ENCODE measurements at places on chromosomes 16 and 17. TPM values are rescaled to one million over a fixed set of nuclear protein-coding genes. Genes with fewer than 3 reads are reported as not detected.

- DNase-seq, result no peak
Observed at GRCh38 chr17:11898526-11899235, 98.6 kb downstream of the ZNF18 start.

- no peak for DNase-seq
Observed at GRCh38 chr17:8818047-8818446, 18.9 kb upstream of the MFSD6L start.

- no peak for DNase-seq
Observed at GRCh38 chr16:6008670-6009069, 911.1 kb upstream of the EEF2KMT start.

DNA sequence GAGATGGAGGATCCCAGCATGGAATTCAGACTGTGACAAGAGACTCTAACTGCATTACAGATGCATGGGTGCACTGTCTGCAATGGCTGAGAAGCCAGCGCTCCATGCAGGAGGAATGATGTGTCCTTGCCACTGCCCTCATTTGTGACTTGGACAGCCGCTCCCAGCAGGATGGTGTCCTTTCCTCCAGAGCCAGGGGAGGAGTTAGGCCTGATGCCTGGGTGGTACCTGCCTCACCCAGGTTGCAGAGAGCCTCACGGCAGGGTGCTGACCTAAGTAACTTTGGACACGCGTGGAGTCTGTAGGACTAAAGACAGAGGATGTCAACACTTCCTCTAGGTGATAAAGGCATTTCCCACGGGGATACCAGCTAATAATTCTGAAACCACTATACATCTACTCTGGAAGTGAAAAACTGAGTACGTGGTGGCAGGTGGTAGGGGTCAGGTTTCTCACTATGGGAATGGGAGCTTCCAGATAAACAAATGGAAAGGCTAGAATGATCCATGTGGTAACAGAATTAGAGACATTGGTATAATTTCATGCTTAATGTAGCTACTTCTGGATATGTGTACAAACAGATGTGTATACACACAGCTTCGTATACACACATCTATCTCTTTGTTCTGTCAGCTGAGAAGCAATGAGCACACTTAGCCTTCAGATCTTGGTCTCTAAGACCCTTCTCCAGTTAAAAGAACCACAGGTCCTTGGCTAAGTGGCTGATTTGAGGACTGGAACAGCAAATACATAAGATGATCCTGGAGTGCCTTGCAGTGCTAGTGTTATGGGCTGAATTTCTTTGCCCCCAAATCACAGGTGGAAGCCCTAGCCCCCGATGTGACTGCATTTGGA, 13.7 kb upstream of the CSNK1D start:
- no peak for DNase-seq

Gene FBXW10
- not detected for total RNA-seq

- DNase-seq, result no peak
Observed at GRCh38 chr17:49621946-49622529, 46.4 kb downstream of the NXPH3 start.

DNA sequence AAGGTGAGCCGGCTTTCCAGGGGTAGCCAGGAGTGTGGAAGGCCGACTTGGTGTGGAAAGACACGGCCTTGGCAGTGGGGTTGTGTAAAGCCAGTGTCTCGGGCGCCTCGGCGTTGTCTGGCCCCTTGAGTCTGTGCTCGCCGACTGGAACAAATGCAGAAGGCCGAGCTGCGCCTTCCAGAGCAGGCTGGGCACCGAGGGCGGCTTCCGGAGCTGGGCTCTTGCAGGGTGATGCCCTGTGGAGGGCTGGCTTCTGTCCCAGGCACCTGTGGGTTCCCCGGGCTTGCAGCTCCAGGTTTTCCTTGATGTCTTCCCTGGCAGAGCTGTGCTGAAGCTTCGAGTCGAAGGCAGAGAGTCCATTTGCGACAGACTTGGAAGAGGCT, 8.0 kb downstream of the ZNF750 start:
- DNase-seq, result no peak

DNA sequence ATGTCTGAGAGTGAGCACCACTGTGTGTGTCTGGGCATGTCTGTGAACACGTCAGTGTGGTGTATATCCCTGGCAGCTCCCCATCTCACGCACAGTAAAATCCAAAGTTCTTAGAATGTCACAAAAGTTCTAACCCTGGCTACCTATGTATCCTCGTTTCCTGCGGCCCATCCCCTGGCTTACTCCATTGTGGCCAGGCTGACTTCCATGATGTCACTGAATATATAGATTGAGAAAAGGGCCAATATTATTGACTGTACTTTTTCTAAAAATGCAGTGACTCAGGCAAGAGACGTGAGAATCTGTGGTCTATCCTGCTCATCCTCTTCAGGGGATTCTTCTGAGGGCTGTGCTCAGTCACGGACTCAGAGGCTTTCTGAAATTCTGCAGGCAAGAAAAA, 963 bp upstream of the METTL22 start:
- no peak for DNase-seq

GRCh38 chr17:21358682-21359482, 17.3 kb upstream of the KCNJ12 start:
- DNase-seq, result no peak

GRCh38 chr17:1715803-1716075, 5.6 kb upstream of the TLCD2 start:
- DNase-seq, result no peak

DNA sequence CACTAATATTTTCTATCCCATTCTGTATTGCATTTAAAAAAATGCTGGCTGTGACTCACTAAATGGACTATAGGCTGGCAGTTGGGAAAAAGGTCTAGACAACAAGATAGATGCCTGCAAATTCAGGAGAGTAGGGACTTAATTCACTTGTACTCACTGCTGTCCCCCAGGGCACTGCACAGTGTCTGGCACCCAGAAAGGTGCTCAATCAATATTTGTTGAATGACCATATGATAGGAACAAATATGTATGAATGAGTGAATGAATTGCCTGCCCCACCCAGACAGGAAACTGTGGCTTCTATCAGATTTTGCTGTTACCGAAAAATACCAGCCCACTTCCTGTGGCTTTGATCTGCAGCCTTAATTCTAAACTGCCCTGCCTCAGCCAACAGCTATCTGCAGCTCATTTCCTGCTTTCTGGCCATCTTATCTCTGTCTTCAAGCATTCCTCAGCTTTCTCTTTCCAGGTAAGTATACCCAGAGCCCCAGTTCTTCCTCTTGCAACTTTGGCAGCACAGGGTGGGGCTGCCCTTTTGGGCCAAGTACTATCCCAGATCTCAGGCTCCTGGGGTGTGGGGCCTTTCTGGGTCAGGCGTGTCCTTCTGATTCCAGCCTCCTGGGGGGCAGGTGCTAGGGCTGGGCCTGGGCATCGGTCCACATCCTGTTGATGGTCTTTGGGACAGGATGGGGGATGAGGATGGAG, 15.3 kb upstream of the TNS4 start:
- DNase-seq, result peak; percentile 43

GRCh38 chr16:50835358-50836060, 93.6 kb downstream of the CYLD start:
- DNase-seq, result no peak

GRCh38 chr17:2023692-2024571, 1.2 kb downstream of the RTN4RL1 start:
- DNase-seq, result peak; percentile 43

Gene PIK3R6
- total RNA-seq, result 1.0 TPM

DNA sequence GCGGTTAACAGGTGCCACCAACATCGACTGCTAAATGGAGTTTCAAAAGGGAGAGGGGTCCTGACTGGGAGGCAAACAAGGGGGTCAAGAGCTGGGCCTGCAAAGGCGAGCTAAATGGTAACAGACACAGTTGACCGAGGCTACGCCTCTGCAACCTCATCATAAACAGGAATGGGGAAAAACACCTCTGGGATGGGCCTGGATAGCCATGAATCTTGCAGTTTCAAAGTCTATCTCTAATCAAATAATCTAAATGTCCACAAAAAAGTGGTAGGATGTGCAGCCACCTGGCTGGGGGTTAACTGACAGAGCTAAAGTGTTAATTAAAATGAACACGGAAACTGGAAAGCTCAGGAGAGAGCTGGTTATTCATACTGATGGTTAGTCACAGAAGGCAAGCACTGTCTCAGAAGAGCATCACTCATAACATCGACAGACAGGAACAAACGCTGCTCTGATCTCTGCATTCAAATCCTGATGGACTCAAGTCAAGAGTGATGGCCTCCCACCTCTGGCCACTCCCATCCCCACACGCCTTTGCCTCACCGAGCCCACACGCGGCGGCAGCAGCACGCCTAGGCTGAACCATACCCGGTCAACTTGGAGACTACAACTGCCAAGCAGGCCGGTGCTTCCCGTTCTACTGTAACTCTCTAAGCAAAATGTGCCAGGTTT, 56.3 kb downstream of the CREBBP start:
- DNase-seq, result no peak

Gene ANKS4B
- total RNA-seq, result not detected

DNA sequence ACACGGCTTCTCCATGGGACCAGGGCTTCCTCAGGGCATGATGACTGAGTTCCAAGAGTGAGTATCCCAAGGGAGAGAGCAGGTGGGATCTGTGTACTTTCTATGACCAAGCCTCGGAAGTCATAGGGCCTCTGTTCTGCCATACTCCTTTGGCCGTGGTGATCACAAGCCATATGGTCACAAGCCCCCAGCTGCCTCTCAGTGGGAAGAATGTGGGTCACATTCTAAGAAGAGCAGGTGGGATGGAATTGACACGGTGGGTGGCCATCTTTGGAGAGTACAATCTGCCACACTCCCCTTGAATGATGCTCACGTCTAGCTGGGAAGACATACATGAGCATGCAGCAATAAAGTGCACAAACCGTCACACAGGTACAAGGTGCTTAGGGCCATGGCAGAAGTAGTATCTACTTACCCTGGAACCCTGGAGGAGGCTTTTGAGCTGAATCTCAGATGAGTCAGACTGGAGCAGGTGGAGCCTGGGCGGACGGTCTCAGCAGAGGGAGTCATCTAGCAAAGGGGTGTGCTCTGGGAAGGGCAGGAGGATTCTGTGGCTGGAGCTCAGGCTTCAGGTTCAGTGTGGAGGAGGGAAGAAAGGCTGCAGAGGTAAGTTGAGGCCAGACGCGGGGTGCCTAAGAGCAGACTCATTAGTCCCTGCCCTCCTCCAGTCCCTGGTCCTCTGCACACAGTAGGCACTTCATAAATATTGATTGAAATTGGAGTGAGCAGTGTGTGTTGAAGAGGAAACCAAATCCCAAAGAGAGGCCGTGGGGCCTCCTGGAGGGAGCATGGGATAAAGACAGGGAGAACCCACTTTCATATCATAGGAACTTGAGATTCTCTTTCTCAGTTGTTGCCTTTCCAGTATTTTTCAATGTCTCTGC, 26.6 kb downstream of the GOSR2 start:
- no peak for DNase-seq

Gene CTRB2
- 18.7 TPM for total RNA-seq

DNA sequence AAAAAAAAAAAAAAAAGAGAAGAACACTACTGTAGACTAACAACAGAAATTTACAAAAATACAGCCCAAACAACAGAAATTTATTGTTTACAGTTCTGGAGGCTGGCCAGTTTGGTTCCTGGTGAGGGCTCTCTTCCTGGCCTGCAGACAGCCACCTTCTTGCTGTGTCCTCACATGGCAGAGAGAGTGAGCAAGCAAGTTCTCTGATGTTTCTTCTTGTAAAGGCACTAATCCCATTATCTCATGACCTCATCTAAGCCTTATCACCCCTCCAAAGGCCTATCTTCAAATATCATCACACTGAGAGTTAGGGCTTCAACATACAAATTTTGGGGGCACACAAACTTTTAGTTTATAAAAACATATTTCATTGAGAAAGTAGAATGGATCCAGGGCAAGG, 7.3 kb downstream of the ARSG start:
- DNase-seq, result no peak

DNA sequence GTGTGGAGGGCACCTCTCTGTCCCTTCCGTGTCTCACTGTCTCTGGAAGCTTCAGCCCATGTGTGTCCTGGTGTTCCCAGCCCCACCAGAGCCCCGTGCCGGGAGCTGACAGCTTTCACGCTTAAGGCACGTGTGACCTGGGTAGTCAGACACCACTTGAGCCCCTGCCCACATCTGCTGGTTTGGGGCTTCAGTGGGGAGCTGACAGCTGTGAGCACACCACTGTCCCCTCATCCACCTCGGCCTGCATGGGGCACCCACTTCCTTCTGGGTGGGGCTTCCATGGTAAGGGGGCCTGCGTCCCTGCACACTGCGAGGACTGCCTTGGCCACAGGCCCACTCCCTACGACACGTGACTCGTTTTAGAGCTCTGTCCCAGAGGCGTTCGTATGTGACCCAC, 2.6 kb upstream of the TEDC2 start:
- DNase-seq, result no peak

Gene PITPNC1
- total RNA-seq, result 116 TPM

GRCh38 chr16:1244881-1245280, 4.4 kb downstream of the TPSAB1 start:
- DNase-seq, result no peak

- no peak for DNase-seq
Observed at GRCh38 chr16:53908731-53909130, 204.8 kb downstream of the FTO start.

DNA sequence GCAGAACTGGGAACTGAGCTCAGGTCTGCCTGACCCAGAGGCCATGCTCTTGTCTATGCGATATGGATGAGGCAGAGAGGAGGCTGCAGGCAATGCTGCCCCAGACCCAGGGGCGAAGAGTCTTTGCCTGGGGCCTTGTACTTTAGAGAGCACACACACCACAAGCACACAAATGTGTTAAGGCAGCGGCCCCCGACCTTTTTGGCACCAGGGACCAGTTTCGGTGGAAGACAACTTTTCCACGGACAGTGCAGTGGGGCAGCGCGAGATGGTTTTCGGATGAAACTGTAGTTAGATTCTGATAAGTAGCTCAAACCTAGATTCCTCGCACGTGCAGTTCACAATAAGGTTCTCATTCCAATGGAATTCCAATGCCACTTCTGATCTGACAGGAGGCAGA, 6.7 kb downstream of the MT4 start:
- no peak for DNase-seq

DNA sequence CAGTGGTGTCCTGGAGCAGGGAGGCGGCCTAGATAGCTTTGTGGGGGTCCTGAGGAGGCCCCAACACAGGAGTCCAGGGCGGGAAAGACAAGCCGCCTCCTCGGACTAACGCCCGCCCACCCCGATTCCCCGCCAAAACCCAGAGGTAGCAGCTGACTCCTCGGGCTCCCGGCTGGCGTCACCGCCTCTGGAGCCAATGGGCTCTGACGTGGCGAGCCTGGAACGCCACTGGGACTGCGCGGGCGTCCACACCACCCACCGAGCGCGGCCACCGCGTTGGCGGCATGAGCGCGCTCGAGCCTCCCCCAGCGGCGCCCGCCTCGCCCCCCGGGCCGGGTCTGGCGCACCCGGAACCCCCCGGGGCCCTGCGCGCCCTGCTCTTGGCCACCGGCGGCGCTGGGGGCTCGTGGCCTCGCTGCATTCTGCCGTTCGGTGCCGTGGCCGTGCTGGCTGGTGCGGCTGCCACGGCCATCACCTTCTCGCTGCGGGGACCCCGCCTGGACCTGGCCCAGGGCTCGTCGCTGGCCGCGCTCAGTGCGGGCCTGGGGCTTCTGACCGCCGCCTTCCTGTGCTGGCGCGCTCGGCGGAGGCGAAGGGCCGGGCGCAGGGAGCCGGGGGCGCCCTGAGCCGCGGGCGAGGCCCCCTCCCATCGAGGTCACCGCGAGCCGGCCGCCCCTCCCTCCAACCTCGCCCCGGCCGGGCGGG, 3.4 kb upstream of the NTN3 start:
- no peak for DNase-seq
